Fibroblast of skin of left biceps (primary cell): ENCODE measurements at places on chromosomes 1 and 21.

DNA sequence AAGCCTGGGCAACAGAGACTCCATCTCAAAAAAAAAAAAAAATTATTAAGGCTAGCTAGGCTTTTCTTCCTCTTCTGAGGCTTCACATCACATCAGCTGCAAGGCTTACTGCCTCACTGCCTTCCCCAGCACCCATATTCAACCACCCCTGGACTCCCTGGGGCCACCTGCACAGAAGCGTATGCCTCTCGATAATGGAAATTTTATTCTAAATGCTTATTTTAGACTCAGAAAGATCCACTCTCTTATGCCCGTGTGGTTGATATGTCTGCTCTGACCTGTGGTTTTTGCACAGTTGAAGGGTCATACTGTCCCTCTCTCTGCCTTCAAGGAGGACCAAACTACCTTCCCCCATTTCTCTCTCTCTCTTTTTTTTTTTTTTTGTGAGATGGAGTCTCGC lies 1.5 kb upstream of the FCRLA start:
- DNase-seq, result no peak

DNA sequence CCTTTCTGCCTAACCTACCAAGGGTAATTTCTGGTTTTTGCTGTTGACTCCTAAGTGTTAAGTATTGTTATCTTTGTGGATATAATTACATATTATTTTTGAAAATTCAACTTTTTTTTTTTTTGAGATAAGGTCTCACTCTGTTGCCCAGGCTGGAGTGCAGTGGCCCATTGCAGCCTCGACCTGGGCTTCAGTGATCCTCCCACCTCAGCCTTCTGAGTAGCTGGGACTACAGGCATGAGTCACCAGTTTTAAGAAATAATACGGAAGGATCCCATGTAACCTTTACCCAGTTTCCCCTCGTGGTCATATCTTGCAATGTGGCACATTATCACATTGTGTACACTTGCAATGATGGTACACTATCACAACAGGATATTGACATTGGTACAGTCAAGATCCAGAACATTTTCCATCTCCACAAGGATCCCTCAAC lies 3.1 kb downstream of the CHD1L start:
- DNase-seq, result no peak

GRCh38 chr1:205939690-205940330 lies 3.4 kb downstream of the SLC26A9 start:
- DNase-seq, result no peak

- no peak for DNase-seq
These were observed 25.4 kb downstream of the PIGM start for GRCh38 chr1:160006312-160006940.

GRCh38 chr1:182770232-182770631 lies 19.3 kb upstream of the NPL start:
- no peak for DNase-seq

GRCh38 chr1:107689159-107689558 lies 275.8 kb downstream of the VAV3 start:
- DNase-seq, result no peak

DNA sequence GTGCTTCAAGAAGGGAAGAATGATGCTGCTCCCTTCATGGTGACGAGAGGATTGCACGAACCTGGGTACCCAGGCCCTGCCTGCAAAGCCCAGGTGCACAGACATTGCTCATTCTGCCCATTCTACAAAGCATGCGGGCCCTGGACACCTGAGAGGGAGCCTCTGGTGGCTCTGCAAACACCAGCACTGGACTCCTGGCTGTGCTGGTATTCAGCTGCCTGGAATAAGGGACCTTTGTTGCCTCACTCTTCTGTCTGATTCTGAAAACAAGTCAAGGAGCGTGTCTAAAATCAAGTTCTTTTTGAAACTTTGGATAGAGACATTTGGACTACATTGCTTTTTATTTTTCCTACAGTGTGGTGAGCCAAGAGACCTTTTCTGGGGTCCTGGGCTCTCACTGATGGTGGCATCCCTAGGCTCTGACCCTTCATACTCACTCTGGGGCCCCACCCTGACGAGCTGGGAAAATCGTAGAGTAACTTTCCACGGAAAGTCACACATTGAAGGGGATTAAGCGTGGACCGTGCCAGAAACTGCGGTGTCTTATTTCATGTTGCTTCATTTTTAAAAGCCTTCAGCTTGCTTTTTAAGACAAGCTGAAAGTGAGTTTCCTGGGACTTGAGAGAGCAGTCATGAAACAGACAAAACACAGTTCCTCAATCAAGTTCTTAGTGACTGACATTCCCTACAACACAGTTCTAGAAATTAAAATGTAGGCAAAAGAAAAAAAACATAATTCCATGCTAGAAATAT lies 24.0 kb downstream of the ABCA4 start:
- DNase-seq, result no peak
